NCI-H345 (cell line): ENCODE measurements at places on chromosomes 2 and 18.

DNA sequence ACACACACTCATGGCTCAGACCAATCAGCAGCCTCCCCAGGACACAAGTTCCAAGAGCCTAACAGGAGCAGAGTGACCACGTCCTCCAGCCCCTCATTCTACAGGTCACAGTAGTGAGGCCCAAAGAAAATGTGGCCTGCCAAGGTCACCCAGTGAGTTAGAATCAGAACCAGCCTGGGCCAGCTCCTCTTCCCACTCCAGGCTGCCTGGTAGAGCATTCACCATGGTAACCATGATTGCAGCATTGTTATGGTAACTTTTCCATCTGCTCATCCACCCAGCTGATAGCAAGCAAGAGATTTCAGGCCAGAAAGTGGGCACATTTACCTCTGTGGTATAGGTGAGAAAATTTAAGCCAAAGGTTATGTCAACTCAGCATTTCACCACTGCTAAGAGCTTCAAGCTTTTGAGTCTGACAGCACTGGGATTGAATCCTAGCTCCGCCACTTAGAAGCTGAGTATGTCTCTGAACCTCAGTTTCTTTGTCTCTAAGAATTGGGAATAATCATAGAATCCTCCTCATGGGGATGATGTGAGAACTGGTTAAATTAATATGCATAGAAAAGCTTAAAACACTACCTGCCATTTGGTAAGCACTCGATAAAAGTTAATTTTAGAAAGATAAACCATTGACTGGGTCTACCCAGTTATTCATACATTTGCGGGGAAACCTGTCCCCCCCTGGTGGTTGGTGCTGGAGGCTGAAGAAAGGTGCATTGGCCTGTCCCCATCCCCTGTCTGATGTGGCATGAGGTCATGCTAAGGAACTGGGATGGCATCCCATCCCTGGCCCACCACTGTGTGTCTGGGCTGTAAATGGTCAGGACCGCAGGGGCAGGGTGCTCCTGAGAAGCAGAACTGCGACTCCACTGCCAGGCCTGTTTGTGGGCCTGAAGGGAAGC, 181.5 kb downstream of the KLHL29 start:
- no peak for DNase-seq

- no peak for DNase-seq
These were observed 148.2 kb upstream of the ITGA4 start for GRCh38 chr2:181308766-181309515.

- DNase-seq, result no peak
These were observed 338.3 kb downstream of the GULP1 start for GRCh38 chr2:188629753-188630527.

GRCh38 chr18:75158465-75159237, 50.3 kb downstream of the PTGR3 start:
- no peak for DNase-seq

DNA sequence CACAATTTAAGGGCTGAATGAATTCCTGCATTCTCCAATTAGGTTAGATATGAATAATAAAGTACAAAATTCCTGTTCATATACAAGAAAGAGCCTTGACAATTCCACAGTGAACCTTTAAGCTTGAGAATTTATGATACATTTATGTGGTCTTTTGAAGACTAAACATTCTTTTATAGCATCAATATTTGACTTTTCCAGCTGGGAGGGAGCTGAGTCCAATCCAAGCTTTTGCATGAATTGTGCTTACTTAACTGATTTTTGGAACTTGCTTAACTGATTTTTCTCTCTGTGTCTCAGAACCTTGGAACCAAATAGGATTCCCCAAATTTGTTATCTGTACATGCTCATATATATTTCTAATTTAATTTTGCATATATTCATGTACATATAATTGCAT, 388.0 kb downstream of the TRIB2 start:
- no peak for DNase-seq

DNA sequence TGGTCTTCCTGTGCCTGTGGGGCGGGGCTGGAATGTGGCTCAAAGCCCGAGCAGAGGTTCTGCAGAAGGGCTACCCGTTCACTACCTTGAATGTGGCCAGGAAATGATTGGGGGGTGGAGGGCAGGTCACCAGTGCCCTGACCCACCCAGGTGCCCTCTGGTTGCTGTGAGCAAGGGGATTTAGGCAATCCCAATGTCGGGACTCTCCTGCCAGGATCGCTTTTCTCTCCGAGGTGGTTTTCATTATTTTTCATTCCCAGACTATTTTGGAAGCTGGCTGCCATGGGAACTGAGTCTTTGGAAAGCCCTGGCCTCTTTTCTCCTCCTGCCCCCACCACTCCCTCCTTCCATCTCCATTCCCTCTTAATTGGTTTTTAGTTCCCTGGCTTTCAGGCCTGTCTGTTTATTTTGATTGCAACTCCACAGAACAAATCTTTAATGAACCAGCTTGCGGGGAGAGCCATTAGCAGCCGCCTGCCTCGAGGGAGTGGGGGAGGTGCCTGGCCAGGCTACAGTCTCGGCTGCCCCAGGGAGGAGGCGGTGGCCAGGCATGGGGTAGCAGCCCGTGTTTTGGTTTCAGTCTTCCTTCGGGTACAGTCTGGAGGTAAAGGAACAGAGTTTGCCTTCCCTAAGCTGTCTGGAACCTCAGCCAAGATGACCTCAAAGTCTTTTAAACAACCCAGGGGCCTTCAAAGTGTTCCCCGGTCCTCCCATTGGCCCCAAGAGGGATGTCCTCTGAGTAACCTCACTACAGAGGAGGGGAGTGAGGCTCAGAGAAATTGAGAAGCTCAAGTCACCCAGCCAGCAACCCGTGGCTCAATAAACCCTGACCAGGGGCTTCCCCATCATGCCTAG, 114.4 kb upstream of the HAAO start:
- no peak for DNase-seq

- DNase-seq, result no peak
These were observed 162.0 kb upstream of the RMP24 start for GRCh38 chr18:35810520-35810919.

DNA sequence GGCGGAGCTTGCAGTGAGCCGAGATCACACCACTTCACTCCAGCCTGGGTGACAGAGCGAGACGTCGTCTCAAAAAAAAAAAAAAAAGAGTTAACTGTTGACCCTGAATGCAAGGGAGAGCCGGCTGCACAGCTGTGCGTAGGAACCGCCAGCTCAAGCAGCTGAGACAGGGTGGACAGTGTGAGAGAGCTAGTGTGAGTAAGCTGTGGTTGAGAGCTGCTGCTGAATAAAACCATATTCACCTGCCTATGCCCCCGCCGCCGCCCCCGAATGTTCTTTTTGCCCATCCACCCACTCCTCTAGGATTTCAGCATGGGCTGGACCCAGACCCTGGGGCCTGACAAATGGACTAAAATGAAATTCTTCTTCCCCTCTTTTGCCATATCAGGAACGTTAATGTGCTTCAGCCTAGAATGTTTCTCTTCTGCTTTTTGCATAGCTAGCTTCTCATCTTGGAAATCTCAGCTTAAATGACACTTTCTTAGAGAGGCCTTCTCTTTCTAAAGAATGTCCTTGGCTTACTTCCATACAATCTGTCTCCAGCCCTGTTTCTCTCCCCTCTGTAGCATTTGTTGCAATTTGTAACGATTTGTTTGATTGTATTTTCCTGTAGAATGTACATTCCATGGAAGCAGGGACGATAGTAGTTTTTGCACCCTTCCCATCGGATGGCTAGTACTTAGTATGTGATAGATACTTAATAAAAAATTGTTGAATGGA, 142.7 kb downstream of the KLHL14 start:
- no peak for DNase-seq

DNA sequence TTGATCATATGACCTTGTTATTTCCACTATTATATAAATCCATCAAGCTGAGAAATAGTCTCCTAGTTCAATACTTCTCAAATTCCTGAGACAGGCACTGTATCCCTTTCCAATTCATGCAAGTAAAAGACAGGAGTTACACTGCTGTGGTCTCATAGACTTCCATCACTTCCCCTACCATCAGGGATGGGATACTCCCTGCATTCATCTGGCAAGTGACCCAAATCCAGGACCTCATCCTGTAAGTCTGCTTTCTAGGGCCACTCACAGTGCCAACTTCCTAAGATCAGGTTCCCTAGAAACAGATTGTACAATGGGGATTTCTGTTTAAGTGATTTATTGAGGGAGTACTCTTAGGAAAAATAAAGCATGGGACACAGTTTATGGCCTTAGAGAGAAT, 424.0 kb upstream of the CDH7 start:
- DNase-seq, result no peak

DNA sequence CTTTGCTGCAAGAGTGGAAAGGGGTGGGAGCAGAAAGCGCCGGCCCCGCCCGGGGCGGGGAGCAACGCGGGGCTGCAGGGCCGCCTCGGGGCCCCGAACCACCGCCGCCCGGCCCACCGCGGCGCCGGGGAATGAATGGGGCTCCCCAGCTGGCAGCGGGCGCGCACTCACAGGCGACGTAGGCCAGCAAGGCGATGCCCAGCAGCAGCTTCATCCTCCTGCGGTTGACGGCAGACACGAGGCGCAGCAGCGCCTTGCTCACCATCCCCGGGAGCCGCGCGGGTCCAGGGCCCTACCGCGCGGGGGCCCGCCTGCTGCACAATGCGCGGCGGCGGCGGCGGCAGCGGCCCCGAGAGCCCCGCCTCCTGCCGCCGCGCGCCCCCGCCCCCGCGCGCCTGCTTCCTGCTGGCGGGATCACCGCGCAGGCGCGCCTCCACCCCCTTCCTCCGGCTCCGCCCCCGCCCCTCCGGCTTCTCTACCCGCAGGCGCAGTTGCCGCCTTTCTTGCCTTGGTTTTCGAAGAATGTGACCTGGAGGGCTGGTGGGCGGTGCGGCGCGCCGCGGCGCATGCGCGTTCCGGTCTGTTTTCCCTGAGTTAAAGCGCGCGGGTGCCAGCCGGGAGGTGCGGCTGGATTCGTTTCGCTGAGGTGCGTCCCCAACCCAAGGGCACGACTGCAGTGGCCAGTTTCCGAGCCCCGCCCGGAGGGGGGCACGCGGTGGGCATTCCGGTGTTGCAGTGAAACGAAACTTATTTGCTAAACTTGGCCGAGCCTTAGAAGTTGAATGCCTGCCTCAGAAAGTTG, at the start of gene UXS1:
Gene UXS1 (minus strand): TSS at position 325 of the 802 bp plus-strand sequence. CDS start 60 bp downstream, at position 265.
- peak; percentile 98 for DNase-seq

DNA sequence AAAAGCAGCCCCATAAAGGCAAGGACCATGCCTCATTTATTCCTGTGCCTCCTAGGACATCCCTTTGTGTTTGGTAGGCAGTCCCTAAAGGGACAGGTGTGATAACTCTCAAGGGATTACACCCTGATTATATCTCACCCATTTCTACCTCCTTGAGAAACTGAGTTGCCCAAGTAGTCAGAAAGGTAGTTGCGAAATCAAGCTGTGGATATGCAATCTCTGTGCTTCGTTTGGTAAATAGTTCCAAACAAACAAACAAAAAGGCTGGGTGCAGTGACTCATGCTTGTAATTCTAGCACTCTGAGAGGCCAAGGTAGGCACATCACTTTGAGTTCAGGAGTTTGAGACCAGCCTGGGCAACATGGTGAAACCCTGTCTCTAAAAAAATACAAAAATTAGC, 100.2 kb upstream of the ARL5A start:
- DNase-seq, result no peak

DNA sequence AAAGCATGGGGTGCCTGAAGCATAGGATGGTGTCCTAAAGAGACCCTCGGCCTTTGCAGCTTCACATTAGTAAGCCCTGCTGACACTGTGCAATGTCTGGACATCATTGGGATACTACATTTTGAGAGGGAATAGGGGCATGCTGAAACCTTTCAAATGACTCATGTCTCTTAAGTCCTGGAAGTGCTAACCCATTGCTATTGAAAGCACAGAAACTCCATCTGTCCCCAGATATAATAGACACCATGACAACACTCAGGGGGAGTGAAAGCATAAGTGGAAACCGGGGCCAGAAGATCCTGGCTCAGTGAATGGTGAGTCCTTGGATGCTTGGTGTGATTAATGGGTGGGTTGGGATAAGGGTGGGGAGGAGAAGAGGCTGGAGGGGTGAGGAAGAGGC, 595.5 kb upstream of the ID2 start:
- no peak for DNase-seq

DNA sequence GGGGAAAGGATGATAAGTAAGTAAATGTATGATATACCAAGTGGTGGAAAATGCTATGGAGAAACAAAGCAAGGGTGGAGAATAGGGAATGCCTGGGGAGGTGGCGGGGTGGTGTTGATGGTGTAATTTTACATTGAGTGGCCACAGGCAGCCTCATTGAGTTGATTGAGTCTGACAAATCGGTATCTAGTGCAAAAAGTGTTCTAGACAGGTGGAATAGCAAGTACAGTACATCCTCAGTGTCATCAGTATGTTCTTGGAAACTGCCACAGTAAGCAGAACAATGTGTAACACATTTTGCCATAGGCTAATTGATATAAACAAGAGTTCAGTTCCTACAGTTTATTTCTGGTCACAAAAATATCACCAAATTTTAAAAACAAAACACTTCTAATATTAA, 46.4 kb downstream of the UGP2 start:
- DNase-seq, result no peak

- no peak for DNase-seq
These were observed 695.7 kb downstream of the TDRD15 start for GRCh38 chr2:21819454-21819853.

DNA sequence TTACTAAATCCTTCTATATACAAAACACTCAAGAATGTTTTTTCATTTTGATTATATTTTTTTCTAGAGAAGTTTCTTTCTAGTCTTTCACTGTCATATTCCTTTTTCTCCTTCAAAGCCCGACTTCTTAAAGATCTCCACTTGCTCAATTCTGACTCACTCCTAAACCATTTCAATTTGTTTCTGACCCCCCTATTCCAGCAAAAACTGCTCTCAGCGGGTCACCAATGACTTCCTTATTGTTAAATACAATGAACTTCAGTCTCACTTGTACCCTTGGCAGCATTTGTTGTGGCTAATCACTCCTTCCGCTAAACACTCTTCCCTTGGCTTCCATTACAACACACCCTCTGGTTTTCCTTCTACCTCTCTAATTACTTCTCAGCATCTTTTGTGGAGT, 111.1 kb upstream of the RBBP8 start:
- no peak for DNase-seq

DNA sequence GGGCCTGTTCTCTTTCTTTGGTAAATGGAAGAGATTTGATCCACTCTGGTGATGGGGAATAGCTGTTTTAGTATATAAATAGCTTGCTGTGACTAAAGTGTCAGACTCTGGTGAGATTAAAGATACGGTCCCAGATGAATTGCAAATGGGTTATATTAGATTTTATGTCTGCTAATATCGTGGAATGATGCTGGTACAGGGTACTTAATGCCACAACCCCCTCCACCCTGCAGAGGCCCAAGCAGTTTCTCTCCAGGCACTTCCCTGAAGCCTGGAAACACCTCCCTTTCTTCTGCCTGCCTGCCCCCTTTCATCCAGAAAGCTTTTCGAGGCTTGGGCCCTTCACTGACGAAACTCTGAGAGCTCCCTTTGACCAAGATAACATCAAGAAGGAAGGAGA, 21.4 kb upstream of the RFX8 start:
- no peak for DNase-seq

DNA sequence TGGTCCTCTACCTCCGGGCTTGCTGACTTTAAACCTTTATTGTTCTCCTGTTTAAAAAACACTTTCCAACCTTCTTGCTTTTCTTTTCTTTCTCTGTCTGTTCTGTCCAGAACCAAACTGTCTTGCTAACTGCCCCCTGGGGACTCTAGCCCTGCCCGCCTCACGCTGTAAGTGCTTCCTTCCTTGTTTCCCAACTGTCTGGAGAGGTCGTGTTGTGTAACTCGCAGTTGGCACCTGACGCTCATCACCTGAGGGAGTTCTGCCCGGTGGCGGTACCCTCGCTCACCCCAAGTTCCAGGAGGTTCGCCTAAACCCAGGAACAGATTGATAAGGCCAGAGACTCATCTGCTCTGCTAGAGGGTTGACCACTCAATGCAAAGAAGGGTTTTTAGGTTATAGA, 123.4 kb downstream of the MTCL1 start:
- no peak for DNase-seq
